Activated naive CD4-positive, alpha-beta T cell treated with anti-CD3 and anti-CD28 coated beads, Interleukin-2, amount 50 U/mL, for 72 hours (primary cell): ENCODE measurements at places on chromosomes 3 and 15.

DNA sequence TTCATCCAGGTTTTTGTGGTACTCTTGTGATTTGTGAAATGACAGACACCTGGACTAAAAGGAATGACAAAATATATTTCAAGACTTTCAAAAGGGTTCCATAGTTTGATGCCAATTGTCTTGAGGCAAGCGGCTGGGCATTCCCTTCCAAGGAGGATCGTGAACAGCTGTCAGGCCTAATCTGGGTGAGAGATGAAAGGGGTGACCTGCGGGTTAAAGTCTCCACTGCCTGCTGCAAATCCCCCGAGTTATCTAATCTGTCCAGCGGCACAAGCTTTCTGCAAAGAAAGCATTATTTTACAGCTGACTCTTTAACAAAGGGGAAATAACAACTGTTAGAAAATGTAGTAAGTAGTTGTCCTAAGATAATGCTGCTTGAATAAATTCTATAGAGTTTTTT is 128.7 kb upstream of the MB21D2 start:
- DNase-seq = no peak

GRCh38 chr15:54789376-54789775 is 407.4 kb downstream of the RSL24D1 start:
- DNase-seq = no peak

DNA sequence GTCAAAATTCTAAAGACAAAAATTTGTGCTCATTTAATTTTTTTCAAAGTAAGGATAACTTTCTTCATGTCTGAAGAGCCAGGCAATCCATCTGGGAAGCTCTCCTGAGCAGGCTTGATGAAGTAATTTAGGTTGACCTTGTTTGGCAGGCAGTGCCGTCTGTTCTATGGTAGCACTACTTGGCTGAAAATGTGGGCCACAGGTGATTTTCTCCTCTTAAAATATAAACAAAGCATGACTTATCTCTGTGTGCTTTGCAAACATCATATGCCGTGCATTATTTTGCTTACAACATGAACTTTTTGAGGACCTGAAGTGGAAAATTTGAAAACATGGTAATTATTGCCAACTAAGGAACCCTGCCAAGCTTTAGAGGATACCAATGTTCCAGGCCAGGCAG is 143.2 kb downstream of the RAP2B start:
- DNase-seq = no peak

GRCh38 chr3:172658344-172659245 is 52.3 kb downstream of the NCEH1 start:
- DNase-seq = no peak

DNA sequence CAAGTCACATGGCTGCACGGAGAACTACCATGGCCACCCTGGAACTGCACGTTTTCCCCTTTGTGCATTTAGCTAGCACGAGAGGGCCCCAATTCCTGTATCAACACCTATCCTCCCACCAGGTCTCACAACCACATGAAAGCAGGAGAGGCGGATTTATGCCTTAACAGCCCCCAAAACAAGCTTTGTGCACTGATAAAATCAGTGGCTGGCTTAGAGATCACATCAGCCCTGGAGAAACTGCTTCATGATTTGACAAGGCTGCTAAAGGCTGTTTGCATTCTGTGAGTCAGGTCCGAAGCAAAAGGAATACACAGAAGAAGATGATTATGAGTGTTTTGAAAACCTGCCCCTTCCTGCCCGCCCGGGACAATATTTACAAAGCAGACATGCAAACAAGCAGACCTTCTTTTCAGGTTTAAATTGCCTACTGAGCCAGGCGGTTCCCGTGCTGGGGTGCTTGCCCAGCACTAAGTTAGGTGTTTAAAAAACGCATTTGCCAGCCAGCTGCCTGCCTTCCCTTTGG is 25.9 kb downstream of the CEMIP start:
- DNase-seq = no peak

DNA sequence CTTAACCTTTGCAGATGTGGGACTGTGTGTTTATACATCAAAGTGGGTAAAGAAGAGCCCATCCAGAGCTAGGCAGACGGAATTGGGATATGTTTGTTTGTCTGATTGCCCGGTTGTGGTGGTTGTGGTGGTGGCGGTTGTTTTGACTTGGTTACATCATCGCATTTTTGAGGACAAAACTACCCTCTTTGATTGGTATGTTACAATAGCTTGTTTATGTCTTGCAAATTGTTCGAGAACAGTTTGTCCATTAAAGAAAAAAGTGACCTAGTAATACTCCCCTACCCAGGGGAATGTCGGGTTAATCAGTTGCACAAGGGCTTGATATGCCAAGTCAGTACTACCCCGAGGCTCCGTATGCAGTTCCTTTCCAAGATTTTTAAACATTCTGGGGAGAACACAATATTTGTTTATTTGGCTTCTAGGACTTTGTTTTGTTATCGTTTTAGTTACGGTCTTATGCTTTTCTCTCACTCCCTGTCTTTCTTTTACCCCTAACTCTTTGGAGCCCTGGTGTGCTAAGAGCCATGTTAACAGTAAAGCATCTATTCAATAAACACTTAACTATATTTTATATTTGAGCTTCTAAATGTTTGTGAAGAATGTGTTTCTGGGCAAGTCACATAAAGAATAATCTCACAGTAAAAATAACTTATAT is 315.4 kb downstream of the LPP start:
- no peak for DNase-seq

GRCh38 chr3:165502707-165503106 is 306.5 kb upstream of the SLITRK3 start:
- no peak for DNase-seq

GRCh38 chr3:152964911-152965609 is 130.1 kb downstream of the P2RY1 start:
- no peak for DNase-seq

DNA sequence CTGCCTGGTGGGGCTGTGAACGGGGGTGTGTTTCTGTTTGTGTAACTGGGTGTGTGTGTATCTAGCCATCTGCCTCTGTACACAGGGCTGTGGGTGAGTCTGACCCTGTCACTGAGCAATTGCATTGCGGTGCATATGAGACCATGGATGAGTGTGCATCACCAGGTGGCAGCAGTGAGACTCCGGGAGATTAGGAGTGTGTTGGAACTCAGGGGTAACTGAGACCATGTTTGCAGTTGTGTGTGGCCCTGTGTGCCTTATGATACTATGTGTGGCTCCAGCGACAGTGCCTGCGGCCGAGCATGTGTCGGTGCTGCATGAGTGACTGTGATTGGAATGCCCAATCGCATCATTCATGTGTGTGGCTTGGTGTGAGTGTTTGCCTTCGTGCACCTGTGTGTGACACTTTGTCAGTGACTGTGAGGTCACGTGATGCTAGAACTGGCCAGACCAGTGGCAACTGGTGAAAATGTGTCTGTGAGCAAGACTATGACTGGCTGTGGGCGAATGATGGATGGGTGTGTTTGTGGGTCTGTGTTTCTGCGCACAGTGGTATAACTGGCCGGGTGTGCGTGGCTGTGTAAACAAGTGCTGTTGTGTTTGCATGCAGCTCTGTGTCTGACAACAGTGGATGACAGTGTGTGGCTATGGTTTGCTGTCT is 14.0 kb downstream of the VILL start:
- DNase-seq = no peak

DNA sequence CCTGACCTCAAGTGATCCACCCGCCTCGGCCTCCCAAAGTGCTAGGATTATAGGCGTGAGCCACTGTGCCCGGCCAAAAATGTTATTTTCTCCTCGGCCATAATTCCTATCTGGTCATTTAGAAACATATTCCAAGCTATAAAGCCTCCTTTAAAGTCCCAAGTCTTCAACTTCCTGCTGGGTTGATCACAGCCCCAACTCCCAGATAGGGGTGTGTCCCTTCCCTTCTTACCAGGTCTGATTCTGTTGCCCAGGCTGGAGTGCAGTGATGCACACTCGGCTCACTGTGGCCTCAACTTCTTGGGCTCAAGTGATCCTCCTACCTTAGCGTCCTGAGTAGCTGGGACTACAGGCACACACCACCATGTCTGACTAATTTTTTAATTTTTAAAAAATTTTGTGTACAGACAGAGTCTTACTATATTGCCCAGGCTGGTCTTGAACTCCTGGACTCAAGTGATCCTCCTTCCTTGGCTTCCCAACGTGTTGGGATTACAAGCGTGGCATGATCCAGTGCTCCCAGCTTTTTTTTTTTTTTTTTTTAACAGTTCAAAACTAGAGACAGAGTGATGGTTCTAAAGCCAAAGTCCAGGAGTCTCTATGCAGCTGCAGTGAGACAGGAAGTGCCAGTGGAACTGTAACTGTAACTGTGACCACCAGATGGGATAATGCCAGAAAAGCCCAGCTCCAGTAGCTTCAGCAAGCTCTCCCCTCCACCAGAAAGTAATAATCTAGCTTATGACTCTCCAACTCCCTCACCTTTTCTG is 8.2 kb upstream of the PRKAR2A start:
- no peak for DNase-seq

DNA sequence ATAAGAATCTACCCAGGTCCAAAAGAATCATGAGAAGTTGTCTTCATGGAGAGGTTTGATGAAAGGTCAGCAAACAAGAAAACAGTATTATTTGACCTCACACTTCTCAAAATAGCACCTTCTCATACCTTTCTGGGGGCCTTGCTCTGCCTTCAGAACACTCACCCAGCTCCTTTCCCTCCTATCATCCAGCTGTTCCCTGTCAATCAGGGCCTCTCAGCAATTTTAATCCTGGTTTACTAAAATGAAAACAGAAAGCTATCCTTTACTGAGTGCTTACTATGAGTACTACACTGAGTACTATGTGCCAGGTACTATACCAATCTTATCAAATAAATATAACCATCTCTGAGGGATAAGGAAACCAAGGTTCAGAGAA is 138.6 kb downstream of the GAP43 start:
- no peak for DNase-seq

GRCh38 chr3:141784531-141784930 is 21.3 kb downstream of the GRK7 start:
- DNase-seq = no peak

- no peak for DNase-seq
These were observed 56.5 kb downstream of the YEATS2 start for GRCh38 chr3:183754052-183754451.

DNA sequence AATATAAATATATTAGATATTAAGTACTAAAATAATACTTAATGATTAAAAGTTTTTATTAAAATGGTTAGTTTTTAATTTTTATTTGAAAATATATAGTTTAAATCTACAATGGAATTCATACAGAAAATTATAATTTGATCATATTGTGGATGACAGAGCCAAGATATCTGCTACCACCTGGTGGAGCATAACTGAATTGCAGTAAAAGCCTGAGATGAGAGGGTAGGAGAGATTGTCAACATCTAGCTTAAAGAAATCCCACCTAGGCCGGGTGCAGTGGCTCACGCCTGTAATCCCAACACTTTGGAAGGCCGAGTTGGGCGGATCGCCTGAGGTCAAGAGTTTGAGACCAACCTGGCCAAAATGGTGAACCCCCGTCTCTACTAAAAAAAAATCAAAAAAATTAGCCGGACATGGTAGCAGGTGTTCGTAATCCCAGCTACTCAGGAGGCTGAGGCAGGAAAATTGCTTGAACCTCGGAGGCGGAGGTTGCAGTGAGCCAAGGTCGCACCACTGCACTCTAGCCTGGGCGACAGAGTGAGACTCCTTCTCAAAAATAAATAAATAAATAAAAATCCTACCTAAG is 25.1 kb upstream of the CSTA start:
- DNase-seq = peak; percentile 61

DNA sequence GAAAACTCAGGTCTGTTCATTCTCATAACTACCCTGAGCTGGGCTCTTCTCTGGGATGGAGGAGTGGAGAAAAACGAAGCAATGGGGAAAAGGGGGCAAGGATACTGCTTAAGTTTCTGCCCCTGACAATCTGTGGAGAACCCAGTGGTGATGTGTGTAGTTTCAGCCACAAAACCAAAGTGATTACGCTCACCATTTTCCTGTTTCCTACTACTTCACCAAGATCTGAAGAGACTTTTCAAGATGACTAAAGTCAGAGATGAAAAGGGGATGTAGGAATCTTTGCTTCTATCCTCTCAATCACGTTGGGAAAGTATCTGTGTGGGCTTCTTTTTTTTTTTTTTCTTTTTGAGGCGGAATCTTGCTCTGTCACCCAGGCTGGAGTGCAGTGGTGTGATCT is 8.3 kb upstream of the UBE2E1 start:
- DNase-seq = no peak

DNA sequence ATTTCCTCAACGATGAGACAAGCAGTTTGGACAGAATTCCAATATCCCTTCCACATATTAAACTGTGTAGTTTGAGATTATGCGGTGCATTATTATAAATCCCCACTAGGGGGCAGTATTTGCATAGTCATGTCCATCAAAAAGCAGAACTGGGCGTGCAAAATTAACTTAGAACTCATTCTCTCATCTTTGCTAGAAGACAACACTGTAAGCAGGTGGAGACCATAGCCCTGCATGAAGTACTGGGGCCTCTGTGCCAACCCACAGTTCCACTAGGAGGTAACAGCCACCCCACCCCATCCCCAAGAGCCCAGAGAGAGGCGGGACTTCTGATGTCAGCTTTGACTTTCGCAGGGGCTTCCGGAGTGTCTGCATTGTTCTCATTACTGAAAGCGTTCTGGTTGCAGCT is 106.6 kb upstream of the TMC3 start:
- peak; percentile 53 for DNase-seq

- DNase-seq = no peak
These were observed 25.7 kb downstream of the RNU5B-1 start for GRCh38 chr15:65329984-65330735.

DNA sequence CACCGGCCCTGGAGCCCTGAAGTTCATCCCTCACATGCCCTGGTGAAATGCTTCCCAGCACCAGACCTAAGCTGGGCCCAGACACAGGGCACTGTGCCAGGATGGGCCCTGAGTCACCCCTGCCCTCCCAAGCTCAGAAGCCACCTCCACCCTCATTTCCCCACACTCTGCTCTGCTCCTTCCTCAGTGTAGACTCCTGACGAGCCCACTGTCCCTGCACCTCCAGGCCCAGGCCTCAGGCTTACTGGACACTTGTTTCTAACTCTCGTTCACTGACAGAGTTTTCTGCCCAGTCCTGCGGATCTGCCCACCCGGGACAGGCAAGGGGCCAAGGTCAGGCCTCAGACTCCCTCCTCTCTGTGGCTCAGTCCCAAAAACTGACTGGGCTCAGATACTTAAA is 112.6 kb upstream of the RNF7 start:
- no peak for DNase-seq

DNA sequence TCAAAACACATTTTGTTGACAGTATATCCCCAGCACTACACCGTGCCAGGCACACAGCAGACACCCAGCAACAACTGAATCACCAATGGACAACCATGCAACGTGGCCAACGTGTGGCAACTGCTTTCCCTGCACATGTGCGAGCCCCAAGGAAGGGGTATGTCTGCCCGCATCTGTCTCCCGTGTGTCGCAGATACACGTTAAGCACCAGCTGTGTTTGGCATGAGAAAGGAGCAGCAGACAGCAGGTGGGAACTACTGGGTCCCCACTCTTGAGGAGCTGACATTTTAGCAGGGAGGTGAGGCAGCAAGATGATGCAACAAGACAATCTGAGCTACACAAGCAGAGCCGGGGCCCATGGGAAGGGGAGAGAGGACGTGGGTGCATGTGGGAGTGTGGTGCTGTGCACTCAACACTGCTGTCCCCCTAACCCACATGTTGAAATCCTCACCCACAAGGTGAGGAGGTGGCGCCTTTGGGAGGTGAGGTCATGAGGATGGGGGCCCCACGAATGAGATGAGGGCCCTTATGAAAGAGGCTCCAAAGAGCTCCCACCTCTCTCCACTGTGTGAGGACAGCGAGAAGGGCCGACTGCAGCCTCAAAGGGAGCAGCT is 56.2 kb downstream of the ROPN1B start:
- DNase-seq = no peak
